HuH-7 (cell line): ENCODE measurements at places on chromosomes 3 and 15.

- DNase-seq = no peak
Measured at GRCh38 chr3:39323494-39323893, 6.0 kb upstream of the CCR8 start.

GRCh38 chr3:64234571-64234970, 9.3 kb upstream of the PRICKLE2 start:
- DNase-seq = no peak

DNA sequence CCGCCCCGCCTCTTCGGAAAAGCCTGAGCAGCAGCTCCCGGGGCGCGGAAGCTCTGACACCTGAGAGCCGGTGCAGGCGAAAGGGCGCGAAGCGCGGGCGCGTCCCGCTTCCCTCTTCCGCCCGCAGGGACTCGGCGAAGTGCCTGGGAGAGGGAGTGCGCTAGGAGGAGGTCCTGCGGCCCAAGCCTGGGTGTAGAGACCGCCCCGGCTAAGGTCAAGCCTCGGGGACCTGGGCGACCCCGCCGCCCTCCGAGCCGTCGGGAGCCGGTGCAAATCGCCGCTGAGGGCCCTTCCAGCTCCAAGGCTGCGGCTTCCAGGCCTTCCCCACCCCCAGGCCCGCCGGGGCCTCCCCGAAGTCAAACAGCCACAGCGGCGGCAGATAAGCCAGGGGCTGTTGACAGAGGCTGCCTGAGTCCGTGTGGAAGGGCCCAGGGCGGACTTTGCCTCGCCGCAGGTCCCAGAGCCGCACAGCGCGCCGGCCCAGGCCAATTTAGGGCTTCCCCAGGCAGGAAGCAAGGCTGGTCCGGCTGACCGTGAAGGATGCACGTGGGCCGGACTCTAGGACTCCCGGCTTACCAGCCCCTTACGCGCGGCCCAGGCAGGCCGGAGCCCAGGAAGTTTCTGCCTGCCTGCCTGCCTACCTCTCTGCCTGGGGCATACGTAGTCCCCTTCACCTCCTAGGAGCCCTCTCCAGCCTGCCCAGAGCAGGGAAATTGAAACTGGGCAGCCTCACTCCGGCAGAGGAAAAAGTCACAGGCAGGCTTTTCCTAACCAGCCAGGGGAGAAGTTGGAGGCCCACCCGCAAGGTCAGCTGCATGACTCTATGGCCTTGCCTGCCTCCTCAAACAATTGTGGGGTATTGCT, 2.3 kb downstream of the ITPKA start:
- peak; percentile 81 for DNase-seq

DNA sequence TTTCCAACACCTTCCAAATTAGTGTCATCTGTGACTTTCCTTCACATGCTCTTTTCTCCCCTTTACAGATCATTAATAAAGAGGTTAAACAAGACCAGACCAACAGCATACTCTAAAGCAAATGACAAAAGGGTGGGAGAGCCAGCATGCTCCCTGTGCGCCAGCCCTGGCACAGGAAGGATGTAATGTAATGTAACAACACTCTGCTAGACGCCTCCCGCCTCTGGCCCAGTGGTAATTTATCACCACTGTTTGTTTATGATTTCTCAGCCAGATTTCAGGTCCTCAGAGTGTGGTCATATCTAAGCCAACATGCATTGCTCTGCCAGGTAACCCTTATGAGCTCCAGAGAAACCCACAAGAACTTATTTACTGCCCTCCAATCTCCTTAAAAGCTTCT, 189.5 kb upstream of the WNT5A start:
- no peak for DNase-seq

DNA sequence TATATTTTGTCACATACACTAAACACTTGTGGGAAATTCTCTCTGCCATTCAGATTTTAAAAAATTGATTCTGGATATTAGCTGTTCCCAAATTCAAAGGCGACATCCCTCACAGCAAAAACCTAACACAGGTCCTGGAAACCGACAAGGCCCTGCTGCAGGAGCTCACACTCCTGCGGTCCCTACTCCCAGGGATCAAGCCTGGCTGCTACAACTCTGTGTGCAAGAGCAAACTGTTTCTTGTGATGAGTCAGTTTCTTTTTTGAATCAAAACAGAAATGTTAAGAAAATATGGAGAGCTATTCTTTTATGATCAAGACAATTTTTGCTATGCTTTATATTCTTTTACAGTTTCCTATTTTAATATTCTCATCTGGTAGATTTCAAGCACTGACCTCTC, 51.0 kb upstream of the TJP1 start:
- DNase-seq = no peak

- no peak for DNase-seq
Measured at GRCh38 chr3:3097958-3098357, 12.2 kb downstream of the IL5RA start.

- DNase-seq = no peak
Measured at GRCh38 chr3:50336452-50337174, 4.0 kb downstream of the RASSF1 start.

DNA sequence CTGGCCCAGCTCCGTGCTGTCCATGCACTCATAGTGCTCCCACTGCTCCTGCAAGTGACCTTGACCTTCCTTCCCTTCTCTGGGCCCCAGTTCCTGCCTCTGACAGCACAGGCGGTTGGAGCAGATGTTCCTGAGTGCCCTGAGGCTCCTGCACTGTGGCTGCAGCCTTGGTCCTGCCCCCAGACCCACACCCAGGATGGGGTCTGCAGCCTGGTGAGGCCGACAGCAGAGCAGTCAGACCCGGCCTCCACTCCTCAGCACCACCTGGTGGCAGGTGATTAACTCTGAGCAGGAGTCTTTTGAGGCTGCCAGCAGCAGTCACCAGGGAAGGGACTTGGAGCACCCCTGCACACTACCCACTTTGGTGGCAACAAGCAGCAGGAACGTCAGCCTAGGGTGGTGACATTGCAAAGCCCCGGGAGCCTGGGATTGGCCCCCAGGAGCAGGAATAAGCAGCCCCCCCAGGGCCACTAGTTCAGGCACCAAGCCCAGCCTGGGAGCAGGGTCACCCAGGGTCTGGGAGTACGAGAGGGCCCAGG, 64.6 kb downstream of the CYP11A1 start:
- DNase-seq = peak; percentile 79

- no peak for DNase-seq
Measured at GRCh38 chr3:83513051-83513450, 1445.7 kb upstream of the CADM2 start.

GRCh38 chr15:52308446-52309153, 13.0 kb upstream of the MYO5C start:
- DNase-seq = no peak

DNA sequence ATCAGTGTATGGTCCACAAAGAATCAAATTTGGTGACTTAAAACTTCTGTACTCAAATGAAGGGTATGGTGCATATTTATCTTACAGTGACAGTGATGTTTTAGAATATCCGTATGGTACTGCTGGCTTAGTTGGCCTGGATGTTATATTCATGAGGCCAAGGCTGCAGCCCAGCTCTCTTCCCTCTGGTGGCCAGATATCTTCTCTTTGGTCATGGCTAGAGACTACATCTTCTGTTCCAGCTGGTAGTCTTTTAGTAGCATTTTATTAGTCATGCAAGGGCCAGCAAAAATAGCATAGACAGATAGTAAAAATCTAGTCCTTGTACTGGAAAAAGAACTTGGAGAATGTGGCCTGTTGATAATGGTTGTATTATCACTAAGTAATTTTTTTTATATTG, 124.0 kb upstream of the ROPN1 start:
- no peak for DNase-seq

GRCh38 chr3:64450396-64450956, 225.2 kb upstream of the PRICKLE2 start:
- DNase-seq = no peak

- no peak for DNase-seq
Measured at GRCh38 chr3:15495461-15496340, 25.8 kb downstream of the COLQ start.

GRCh38 chr15:28899061-28899738, 13.4 kb downstream of the APBA2 start:
- no peak for DNase-seq

GRCh38 chr15:43879386-43880355, 52.9 kb downstream of the WDR76 start:
- no peak for DNase-seq

- DNase-seq = no peak
Measured at GRCh38 chr15:66007663-66008262, 138.5 kb downstream of the RAB11A start.

DNA sequence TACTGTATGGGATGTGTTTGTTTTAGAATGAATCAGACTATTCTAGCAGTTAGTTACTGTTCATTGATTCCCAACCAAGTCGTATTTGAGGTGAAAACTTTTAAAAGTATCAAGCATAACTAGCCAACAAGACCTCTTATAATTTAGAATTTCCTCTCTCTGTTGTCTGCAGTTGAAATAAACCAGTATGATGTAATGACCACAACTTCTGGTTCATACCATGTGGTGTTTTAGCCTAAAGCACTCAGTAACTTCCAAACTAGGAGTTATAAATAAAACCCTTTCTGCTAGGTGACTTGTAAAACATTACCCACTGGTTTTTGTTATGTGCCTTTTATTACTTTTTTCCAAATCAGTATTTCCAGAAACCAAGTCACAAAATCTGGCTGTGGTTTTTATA, 19.8 kb upstream of the P2RY12 start:
- DNase-seq = no peak

GRCh38 chr3:51681453-51681852, 10.4 kb downstream of the TEX264 start:
- DNase-seq = no peak

- DNase-seq = no peak
Measured at GRCh38 chr3:71584394-71585011, 975 bp upstream of the FOXP1 start.

- no peak for DNase-seq
Measured at GRCh38 chr15:67107014-67107812, 41.8 kb downstream of the SMAD3 start.

- no peak for DNase-seq
Measured at GRCh38 chr3:174335324-174335723, 523.8 kb upstream of the NAALADL2 start.

DNA sequence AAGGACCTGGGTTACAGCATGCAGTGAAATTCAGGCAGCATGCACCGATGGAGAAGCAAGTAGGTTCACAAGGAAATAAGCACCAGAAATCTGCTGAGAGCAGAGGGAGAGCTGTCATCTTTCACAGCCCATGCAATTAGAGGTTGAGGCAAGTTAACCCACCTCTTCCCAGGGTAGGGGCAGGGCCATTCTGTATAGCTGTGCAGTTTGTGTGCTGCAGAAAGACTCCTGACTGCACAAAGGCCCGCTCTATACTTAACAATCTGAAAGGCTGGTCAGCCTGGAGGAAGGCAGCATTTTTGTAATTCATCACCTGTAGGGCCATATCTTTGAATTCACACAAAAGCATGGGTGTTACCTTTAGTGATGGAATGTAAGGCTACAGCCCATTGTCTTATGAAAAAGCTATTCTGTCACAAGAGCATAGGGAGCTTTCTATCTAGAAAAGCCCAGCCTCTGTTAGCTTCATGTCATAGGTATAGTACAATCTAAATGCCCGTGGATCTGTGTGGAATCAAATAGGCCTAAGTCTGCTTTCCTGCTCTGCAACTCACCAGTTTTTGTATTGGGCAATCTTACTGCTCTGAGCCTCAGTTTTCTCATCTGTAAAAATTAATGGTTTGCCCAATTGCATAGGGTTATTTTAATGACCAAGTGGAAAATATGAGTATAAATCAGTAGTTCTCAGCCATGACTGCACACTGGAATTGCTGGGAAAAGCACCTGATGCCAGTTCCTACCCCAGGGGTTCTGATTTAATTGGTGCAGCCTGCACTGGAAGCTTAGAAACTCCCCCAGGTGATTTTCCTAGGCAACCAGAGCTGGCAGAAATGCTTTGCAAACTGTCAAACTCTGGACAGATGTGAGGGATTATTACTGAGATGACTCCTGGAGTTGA, 65.2 kb downstream of the ATP13A5 start:
- DNase-seq = no peak

- DNase-seq = no peak
Measured at GRCh38 chr3:162269636-162270458, 773.2 kb downstream of the OTOL1 start.

DNA sequence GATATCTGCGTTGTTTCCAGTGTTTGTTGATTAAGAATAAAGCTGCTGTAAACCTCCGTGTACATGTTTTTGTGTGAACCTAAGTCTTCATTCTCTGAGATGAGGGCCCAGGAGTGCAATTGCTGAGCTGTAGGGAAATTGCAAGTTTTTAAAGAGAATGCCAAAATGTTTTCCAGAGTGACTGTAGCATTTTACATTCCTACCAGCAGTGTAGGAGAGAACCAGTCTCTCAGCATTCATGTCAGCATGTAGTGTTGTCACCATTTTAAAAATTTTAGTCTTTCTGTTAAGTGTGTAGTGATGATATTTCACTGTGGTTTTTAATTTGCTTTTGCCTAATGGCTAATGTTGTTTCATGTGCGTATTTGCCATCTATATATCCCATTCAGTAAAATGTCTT, 3.4 kb upstream of the MGLL start:
- DNase-seq = no peak

GRCh38 chr3:100463002-100463401, 29.4 kb upstream of the TMEM45A start:
- peak; percentile 72 for DNase-seq

- peak; percentile 38 for DNase-seq
Measured at GRCh38 chr3:141303481-141304223, 64.7 kb upstream of the ZBTB38 start.

- peak; percentile 82 for DNase-seq
Measured at GRCh38 chr15:79431636-79432344, at the start of gene MINAR1. TSS of gene MINAR1 (plus strand) at chr15:79432336. CDS start at chr15:79456148, 23,812 bp downstream.
